DMS153 (cell line): ENCODE measurements at places on chromosomes 6 and 20.

GRCh38 chr6:148747145-148747470 lies 278 bp downstream of the UST start:
- no peak for DNase-seq

- no peak for DNase-seq
Observed at GRCh38 chr6:33452496-33452895, 1.9 kb upstream of the ZBTB9 start.

DNA sequence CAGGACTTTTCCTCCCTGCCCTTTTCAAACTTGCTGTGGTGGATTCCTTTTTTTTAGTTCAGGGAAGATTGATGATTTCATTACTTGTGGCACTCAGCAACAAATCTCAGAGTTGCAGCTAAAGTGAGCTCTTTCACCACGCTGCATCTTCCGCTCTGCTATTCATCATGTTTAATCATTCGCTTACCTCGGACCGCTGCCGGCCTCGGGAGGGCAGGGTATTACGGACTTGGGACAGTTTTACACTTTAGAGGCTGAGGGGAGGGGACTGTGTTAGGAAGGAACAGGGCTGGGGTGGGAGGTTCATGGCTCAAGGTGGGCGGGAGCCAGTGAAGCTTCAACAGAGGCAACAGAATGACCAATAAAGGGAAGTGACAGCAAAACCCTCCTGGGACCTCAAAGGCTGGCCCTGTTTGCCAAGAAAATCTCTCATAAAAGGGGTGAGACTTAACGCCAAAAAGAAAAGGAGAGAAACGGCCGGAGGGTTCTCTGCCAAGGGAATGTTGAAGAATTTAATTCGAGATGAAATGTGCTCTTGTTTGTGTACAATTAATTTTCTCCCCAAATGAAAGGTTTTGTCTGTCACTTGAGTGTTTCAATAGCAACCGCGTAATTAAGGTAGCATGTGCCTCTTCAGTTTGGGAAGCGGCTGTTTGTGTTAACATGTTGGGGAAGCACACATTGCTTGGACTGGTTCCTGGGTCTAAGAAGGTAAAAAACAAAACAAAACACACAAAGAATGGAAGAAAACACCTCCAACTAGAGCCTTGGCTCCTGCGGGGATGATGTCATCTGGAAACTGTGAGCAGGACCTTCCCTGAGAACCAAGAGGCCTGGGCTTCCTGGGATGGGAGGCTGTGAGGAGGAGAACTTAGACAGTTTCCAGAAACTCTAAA lies 72.5 kb upstream of the SULF2 start:
- no peak for DNase-seq

DNA sequence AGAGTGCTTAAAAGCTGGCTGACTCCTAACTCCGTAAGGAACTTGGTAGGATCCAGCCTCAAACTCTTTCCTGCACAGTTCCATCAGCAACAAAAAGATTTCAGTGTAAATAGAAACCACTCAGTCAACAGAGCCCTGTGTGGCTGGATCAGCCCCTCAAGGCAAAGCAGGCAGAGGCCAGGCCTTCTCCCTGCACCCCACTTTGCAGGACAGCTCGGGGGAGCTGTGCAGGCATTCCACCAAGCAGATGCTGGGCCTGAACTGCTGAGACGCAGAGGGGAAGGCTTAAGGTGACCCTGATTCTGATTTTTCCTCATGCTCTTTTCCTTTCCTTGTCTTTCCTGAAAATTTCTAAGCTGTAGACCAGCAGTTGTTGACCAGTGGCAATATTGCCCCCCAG lies 91.5 kb downstream of the NFATC2 start:
- DNase-seq, result no peak

DNA sequence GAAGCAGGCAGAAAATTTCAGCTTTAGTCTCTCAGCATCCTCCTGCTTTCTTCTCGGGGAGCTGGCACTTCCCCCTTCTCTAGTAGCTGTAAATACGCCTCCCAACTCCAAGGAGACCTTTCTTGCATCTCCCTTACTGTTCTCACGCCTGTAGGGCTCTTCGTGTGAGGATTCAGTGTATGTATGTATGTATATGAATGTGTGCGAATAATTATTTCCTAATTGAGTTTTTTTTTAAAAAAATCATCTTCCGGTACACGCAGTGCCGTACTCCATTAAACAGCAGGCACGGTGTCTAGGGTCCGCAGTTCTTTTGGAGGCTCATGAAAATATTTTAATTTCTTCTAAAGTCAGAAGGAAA lies 85.4 kb downstream of the HFE start:
- no peak for DNase-seq

DNA sequence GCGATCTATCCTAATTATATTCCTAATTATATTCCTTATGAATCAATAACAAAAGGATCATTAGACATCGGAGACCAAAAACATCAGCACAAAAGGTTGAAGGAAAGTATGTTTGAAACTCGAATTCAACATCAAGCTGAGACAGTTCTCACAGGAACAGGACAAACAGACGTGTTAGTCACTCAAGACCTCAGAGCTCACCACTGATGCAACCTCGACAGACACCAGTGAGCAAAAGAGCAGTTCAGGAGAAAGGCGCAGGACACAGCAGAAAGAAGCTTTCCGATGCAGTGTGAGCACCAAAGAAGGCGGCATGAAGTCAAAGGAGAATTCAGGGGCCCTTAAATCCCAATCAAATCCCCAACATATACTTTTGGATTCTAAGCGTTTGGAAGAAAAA lies 6.3 kb upstream of the RAMACL start:
- DNase-seq, result no peak

- no peak for DNase-seq
Observed at GRCh38 chr6:110537208-110538123, 61.1 kb upstream of the SLC22A16 start.

DNA sequence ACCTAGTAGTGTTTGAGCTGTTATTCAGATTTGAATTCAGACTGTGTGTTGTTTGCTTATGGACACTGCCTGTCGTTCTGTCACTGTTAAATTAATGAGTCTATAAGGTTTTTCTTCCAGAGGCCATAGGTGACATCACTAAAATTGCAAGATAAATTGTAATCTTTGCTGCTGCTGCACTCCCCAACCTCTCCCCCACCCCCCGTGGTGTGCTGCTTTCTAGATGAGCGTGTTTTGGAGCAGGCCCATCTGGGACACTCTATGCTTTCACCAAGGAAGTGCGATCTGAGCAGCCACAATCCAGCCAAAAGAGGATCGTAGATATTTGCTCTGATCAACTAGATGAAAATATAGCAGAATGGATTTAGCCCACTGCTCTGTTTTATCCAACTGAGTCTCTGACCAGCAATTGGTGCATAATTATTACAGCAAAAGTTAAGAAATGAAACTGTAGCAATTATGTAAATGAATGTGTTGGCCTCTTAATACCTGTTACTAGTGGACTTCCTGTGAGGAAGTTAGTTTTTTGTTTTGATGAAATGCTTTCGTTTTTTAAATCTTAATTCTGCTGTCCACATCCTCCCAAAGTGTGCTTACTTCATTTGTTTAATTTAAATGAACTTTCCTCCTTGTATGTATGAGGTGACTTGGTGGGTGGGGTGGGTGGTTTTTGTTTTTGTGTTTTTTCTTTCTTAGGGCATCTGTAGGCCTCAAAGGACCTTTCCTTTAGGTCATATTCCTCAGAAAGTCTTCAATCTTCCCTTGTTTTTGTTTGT lies 58.1 kb downstream of the RPRD1B start:
- no peak for DNase-seq

GRCh38 chr20:24098886-24099285 lies 110.3 kb upstream of the GGTLC1 start:
- DNase-seq, result no peak

DNA sequence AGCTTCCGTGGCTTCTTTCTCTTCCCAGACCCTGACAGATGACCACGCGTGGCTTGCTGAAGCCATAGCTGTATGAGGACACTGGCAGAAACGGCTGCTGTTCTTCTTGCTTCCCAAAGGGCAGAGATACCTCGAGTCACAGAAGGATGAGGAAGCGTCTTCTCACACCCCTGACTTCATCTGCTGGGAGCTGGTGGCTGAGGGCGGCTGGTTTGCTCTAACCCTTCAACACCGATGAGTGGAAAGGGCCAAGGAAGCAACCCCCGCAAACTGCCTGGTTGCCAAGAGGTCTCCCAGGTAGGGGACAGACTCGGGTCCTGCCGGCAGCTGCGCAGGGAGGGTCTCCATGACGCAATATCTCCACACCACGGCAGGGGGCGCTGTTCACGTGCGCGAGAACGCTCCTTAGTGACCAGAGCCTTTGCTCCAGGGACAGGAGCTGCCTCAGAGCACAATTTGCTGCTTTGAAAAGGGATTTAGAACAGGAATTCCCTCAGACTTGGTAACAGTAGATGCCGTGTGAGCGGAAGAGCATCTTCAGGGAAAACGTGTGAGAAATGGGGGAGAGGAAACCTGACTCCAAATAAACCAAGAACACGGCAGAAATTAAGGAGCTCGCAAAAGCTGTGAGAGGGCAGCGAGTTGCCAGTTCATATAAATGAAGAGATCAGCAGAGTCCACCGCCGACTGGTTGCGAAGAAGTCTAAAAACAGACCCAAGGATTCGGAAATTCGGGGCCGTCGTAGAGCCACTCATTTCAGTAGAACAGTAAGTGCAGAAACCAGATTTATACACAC lies 80.2 kb downstream of the ERMARD start:
- peak; percentile 65 for DNase-seq

GRCh38 chr20:47720636-47721427 lies 64.4 kb downstream of the SULF2 start:
- DNase-seq, result no peak

DNA sequence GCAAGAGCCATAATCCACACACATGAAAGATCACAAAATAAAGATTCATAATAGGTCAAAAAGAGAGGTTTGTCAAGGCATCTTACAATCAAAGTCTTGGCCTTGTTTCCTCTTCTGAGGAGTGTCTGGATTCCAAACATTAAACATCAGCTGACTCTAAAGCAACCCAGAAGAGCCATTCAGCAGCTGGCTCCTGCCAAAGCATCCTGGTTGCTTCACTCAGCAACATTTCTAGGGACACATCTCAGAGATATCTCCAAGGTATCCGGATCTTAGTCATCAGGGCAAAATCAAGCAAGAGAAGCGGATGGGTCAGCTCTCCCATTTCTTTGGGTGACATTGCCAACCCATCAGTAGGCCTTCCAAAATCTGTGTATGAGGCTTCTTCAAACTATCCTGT lies 139.6 kb downstream of the KIF6 start:
- no peak for DNase-seq

GRCh38 chr20:9258901-9259300 lies 190.0 kb downstream of the PLCB4 start:
- no peak for DNase-seq

GRCh38 chr6:87756858-87757257 lies 54.8 kb upstream of the AKIRIN2 start:
- DNase-seq, result no peak

GRCh38 chr20:45913116-45913515 lies 1.2 kb upstream of the PLTP start:
- DNase-seq, result no peak

GRCh38 chr6:15769511-15770018 lies 106.7 kb upstream of the DTNBP1 start:
- no peak for DNase-seq

DNA sequence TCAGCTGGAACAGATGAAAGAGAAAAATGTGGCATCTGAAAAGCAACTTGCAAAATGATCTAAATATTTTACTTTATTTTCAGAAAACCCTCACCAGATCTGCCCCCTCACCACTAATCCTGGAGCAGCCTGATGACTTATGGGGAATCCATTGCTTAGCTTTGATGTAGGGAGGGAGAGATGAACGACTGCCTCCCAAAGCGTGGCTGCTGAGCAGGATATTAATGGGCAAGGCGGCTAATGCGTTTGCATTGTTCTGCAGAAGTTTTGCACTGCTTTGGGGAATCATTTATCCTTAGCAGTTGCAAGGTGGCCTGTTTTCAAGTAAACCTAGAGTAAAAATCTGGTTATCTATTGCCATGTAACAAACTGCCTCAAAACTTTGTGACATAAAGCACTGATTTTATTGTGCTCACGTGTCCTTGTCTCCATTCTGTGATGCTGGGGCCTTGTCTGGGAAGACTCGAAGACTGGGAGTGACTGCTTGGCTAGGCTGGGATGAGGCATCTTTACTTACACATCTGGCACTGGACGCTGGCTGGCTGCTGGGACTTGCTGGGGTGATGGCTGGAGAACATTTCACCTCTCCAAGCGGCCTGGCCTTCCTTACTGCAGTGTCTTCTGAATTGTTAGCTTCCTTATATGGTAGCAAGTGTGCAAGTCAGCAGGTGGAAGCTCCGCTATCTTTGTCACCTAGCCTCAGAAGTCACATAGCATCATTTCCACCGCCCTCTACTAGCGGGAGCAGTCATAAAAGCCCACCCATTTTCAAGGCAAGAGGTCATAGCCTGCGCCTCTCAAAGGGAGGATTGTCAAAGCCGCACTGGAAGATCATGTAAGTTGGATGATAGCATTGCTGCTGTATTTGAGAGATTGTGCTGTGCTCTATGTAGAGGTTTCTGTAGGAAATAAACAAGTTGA lies 313.2 kb downstream of the NRN1 start:
- no peak for DNase-seq

GRCh38 chr6:28606424-28607391 lies 81.0 kb downstream of the GPX5 start:
- DNase-seq, result peak; percentile 78

GRCh38 chr6:33761922-33762629 lies 15.4 kb upstream of the IP6K3 start:
- peak; percentile 30 for DNase-seq

- DNase-seq, result no peak
Observed at GRCh38 chr20:36847009-36847709, 28.8 kb upstream of the TLDC2 start.

DNA sequence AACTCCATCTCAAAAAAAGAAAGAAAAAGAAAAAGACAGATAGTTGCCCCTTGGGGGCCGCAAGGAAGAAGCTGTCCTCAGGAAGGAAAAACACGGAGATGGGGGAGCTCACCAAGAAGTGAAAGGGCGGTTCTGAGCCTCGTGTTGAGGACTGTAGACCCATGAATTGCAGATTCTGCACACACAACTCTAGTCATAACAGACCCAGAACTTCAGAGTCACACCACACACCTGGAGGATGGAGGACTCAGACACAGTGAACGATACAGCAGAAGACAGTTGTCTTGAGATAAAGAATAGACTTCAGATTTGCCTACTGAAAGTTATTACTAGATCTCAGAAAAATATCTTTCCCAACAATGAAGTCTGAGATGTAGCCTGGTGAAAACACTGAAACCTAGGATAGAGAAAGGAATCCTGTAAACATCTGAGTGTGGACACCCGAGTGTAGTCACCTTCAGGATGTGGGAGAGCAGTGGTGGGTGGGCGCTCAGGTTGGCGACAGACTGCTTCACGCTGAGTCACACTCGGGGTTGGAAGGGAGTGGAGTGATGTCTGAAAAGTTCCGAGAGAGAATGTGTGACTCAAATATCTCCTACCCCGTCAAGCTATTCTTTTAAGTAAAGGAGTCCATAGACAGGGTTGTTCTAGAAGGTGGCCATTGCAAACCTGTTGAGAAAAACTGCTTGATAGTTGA lies 88.1 kb downstream of the MAP3K4 start:
- DNase-seq, result no peak

- DNase-seq, result no peak
Observed at GRCh38 chr6:124355146-124355545, 551.5 kb downstream of the NKAIN2 start.

DNA sequence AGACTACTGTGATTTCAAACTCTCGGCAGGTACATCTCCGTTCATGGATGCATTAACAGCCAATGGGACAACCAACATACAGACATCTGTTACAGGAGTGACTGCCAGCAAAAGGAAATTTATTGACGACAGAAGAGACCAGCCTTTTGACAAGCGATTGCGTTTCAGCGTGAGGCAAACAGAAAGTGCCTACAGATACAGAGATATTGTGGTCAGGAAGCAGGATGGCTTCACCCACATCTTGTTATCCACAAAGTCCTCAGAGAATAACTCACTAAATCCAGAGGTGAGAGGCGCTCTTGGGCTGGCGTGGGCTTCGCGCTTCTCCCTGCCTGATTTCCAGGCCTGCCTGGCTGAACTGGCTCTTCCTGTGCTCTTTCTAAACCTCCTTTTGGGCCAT lies 68.4 kb downstream of the RPP40 start:
- DNase-seq, result no peak
